Activated T-cell treated with anti-CD3 and anti-CD28 coated beads, Interleukin-2, amount 50 U/mL, for 1 hour (primary cell): ENCODE measurements at places on chromosomes 2 and 18.

DNA sequence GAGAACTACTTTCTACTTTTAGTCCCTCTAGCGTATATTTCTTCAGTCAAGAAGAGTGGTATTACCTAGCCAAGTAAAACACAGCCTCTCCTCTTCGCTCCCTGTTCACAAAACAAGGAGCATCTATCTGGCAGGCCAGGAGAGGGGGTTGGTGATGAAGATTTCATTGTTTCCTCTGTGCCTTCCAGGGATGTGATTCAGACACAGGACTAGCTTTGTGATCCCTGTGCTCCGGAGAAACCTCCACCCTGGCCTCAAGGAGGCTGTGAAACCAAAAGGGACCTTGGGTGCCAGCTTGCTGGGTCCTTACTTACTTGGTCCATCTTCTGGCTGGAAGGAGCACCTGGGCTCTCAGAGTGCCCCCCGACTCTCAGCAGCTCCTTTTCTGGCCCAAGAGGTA lies 5.7 kb downstream of the RHOB start:
- DNase-seq: no peak

DNA sequence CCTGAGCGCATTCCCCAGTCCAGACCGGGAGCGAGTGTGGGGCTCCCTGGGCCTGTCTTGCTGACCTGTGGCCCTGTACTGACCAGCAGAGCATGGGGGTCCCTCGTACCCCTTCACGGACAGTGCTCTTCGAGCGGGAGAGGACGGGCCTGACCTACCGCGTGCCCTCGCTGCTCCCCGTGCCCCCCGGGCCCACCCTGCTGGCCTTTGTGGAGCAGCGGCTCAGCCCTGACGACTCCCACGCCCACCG lies 5.3 kb downstream of the NEU4 start:
- no peak for DNase-seq

GRCh38 chr18:58321986-58322385 lies 278.0 kb downstream of the NEDD4L start:
- DNase-seq: peak; percentile 43

DNA sequence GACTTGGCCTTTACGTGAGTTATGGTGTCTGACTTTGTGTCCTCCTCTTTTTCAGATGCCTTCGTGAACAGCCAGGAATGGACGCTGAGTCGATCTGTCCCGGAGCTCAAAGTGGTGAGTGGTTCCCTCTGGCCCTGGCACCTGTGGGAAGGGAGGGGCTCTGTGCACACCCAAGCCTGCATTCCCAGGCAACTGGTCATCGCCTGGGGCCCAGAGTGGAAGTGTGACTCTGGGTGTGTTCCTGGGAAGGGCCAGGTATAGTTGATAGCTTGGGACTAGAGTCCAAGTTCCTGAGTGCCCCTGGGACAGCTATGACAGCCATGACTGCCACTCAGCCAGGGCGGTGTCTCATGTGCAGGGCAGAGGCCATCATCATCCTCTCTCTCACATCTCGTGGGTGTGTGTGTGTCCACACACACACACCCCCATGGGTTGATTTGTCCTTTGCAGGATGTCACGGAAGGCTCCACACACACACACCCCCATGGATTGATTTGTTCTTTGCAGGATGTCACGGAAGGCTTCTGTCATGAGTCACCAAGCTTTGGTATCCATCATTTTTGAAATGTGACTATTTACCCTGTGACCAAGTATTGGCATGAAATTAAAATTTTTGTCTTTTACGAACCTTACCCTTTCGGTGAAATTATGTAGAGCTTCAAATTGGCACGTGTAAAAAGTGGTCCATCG lies 215.4 kb downstream of the AGAP1 start:
- DNase-seq: no peak

DNA sequence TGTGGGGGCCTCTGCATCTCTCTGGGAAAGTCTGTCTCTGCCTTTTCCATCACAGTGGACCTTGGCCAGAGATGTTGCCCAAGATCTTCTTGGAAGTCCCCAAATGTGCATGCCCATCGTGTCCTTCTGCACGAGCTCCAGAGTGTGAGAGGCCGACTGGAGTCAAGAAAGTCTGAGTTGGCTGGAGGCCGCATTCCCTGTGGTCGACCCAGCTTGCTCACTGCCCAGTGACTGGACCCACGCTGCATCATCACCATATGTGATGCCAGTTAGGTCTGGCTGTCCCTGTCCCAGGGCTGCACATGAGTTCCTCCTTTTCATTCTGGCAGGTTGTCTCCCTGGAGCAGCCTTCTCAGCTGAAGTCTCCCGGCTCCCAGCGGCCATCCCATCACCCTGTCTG lies 93.8 kb downstream of the ARL4C start:
- no peak for DNase-seq

- DNase-seq: no peak
Measured at GRCh38 chr2:239717319-239717675, 307.8 kb downstream of the NDUFA10 start.

DNA sequence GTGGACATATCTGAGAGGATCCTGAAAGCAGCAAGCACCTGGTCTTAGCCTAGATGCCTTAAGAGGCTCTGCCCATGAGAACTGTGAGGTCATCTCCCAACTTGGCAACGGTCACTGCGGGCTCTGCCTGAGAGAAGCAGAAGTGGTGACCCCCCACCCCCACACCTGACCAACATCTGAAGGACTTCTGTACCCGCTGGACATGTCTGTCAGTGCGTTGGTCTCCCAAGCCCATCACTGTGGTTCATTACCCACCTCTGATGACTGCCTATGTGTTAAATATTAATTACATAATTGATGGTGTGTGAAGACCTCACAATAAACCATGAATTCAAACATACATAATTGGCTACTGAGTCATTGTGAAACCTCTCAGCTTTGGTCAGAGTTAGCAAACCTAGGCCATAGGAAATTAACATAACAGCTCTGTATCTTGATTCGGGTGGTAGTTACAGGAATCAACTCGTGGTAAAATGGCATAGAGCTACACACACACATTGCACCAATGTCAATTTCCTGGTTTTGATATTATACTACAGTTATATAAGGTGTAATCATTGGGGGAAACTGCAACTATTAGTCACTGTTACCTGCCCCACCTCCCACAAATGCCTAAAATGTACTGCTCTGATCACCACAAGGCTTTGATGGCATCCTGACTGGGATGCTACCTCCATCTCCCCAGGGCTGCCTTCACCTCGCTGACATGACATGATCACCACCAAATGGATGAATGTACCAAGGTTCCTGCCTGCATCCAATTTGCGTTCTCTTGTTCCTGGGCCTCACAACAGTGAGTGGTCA lies 4.3 kb upstream of the GALNT1 start:
- DNase-seq: no peak

GRCh38 chr2:241606186-241606585 lies 30.8 kb downstream of the THAP4 start:
- no peak for DNase-seq

- DNase-seq: no peak
Measured at GRCh38 chr18:73099759-73100158, 232.0 kb upstream of the NETO1 start.

DNA sequence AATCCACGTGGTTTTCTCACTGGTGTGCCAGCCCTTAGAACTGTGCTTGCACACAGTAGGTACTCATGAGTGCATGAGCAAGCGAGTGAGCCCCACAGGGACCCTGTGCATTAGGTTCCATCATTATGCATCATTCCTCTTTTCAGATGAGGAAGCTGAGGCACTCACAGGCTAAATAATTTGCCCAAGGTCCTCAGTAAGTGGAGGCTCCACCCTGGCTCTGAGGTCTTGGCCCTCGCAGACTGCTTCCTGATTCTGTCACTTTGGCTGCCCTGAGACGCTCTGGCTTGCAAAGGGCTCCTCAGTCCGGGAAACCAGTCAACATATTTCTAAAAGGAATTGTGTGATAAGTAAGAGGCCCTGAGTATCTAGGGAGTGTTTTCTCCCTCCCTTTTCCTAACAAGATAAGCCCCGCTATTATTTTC lies 71.7 kb downstream of the IL1R2 start:
- no peak for DNase-seq

GRCh38 chr2:190533968-190534309 lies 583 bp downstream of the NEMP2 start:
- DNase-seq: peak; percentile 56

DNA sequence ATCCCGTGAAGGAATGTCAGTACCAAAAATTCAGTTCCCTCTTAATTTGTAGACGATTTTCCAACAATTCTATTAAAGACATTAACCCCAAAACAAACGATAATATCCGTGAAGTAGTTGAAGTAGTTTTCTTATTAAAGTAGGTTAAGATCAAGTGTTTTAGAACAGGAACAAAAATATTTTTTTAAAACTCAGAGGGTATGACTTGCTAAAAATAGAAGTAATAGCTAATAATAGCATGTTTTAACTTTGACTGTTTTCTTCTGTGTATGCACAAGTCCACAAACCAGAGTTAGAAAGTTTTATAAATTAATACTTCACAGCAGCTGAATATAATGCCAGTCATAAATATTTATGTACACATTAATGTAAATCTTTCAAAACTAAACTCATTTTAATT lies 2.4 kb downstream of the DNAJC10 start:
- DNase-seq: no peak

DNA sequence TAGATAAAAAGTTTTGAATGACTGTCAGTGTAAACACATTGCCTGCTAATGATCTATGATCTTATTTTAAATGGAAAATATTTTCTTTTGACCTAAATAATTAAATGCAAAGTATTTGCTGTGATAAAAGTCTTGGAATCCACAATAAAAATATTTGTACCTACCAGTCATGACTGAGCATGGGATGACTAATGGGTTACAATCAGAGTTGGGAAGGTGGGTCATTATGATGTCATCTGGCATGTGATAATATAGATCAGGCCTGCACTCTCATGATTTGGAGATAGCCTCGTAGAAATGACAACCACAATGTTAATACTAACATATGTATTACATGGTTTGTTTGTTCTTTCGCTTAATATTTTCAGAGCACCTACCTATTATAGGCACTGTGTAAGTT lies 848.8 kb upstream of the KLHL29 start:
- DNase-seq: no peak

GRCh38 chr18:40866968-40867367 lies 1088.1 kb upstream of the PIK3C3 start:
- no peak for DNase-seq

- DNase-seq: no peak
Measured at GRCh38 chr2:241105641-241106040, 3.6 kb upstream of the MTERF4 start.

- no peak for DNase-seq
Measured at GRCh38 chr2:31688282-31688681, 107.5 kb upstream of the SRD5A2 start.

DNA sequence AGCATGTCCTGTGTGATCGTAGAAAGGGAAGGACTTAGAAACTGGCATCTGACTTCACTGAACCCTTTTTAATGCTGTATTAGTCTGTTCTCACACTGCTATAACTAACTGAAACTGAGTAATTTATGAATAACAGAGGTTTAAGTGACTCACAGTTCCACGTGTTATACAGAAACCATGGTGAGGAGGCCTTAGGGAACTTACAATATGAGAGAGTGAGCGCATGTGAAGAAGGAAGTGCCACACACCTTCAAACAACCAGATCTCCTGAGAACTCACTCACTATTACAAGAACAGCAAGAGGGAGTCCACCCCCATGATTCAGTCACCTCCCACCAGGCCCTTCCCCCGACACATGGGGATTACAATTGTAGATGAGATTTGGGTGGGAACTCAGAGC lies 811.3 kb downstream of the CPS1 start:
- DNase-seq: no peak

- DNase-seq: no peak
Measured at GRCh38 chr2:217953011-217953481, 49.7 kb downstream of the TNS1 start.

- peak; percentile 52 for DNase-seq
Measured at GRCh38 chr2:241217320-241218031, 29.0 kb downstream of the ANO7 start.

DNA sequence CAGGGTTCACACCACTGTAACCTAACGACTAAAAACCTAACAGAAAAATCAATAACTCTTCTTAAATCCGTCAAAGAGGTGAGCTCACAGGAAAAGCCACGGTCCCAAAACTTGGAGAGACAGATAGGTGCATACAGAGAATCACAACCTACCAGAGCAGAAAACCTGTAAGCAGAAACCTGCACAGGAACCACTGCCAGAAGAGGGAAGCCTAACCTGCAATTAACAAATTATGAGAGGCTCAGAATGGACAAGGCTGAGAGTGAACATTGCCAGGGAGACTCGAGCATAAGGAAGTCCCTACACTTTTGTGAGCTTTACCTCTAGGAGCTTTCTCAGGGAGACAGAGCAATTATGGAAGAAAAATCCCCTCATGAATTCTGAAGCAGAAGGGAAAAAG lies 156.2 kb upstream of the NETO1 start:
- no peak for DNase-seq

DNA sequence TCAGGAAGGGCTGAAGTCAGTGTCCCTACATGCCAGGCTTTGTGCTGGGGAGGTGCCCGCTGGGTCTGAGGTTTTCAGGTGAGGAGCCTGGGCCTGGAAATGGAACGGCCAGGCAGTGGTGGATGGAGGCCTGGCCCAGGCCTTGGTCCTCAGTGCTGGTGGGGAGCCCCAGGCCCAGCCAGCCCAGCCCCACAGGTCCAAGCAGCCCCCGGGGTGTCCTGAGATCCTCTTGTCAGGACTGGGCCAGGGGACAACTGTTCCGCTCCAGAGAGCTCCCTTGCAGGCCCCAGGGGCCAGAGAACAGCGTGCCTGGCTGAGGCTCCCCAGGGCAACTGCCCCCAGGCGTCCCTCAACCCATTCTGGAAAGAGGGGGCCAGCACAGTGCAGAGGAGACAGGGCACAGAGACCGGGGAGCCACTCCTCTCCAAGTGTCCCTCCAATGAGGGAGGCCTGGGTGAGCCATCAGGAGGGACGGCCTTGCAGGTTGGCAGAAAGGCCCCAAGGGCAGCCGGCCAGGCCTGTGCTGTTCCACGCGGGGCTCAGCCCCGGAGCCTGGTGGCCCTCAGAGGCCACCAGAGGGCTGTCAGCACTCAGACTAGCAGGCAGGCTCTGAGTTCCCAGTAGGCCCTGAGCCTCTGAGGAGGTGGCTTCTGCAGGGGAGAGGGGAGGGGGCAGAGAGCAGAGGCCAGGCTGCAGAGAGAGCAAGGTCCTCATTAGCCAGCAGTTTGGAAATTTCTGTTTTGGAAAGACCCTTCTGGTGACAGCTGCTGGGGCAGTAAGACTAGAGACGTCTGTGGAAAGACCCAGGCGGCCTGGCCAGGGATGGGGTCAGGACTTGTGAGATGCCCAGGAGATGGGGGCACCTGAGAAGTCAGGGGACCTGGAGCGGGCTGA lies 29.4 kb upstream of the SNED1 start:
- no peak for DNase-seq

GRCh38 chr18:21163647-21164547 lies 52.3 kb upstream of the ROCK1 start:
- DNase-seq: no peak

DNA sequence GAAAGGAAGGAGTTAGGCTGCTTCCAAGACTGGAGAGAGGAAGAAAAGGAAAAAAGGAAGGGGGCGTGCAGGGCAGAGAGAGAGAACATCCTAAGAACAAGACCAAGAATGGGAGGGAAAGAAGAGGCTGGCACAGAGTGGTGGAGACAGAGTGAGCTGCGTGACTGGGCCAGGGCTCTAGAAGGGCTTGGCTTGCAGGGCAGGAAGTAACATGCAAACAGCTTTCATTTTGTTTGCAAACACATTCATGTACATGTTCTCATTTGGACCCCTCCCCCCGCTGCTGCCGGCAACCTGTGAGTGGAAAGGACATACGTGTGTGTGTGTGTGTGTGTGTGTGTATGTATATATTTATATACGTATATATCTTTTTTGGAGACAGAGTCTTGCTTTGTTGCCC lies 46.8 kb upstream of the DNMT3A start:
- no peak for DNase-seq

GRCh38 chr2:95258271-95258670 lies 16.0 kb upstream of the PROM2 start:
- DNase-seq: no peak
